ENCODE measurements at places on chromosomes 5 and 9.

- no peaks in the 10 kb centered on the region for H3K27me3 ChIP-seq
- H3K27ac ChIP-seq: no peak overlapping the region
- H3K4me1 ChIP-seq: peaks cover 14% of the 10 kb centered on the region
Measured at GRCh38 chr5:138359621-138360020, 7.1 kb downstream of the KDM3B start.

DNA sequence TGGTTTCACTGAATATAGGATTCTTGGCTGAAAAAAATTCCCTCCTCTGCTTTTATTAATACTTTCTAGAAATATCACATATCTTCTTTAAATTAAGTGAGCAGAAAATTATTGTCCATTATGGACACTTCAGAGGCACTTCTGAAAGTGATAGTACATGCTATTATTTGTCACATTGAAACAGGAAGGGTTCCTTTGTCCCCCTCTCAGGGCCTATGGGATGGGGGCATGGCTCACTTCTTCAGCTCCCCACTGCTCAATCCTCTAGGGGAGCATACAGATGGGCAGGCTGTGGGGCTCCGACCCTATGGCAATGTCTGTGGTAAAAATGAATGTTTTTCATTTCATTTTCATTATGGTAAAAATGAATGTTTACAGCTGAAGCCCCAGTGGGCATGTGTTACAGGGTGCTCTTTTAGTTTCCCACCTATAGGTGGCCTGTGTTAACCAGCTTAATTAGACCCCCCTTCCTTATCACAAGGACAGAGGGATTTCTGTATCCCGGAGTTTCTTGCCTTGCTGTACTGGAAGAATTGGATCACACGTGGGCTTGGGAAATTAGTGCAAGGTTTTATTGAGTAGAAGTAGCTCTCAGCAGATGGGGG is 1225.2 kb downstream of the PTPRD start:
- H3K4me3 ChIP-seq: no peak overlapping the region
- DNase-seq: no peak
- no peaks in the 10 kb centered on the region for H3K36me3 ChIP-seq
- no peaks in the 10 kb centered on the region for H3K27me3 ChIP-seq

- H3K27ac ChIP-seq: no peak overlapping the region
- no peaks in the 10 kb centered on the region for H3K36me3 ChIP-seq
- H3K27me3 ChIP-seq: 0 out of 2 replicates have a peak, but pooled peaks cover 3% of the 10 kb centered on the region
- no peak for DNase-seq
- no peaks in the 10 kb centered on the region for H3K4me1 ChIP-seq
Measured at GRCh38 chr9:70586476-70586875, 172.0 kb upstream of the KLF9 start.

GRCh38 chr9:3058409-3058808 is 214.5 kb upstream of the PUM3 start:
- no peak overlapping the region for H3K4me3 ChIP-seq
- H3K27ac ChIP-seq: no peak overlapping the region
- H3K36me3 ChIP-seq: no peaks in the 10 kb centered on the region
- DNase-seq: no peak
- no peaks in the 10 kb centered on the region for H3K4me1 ChIP-seq

DNA sequence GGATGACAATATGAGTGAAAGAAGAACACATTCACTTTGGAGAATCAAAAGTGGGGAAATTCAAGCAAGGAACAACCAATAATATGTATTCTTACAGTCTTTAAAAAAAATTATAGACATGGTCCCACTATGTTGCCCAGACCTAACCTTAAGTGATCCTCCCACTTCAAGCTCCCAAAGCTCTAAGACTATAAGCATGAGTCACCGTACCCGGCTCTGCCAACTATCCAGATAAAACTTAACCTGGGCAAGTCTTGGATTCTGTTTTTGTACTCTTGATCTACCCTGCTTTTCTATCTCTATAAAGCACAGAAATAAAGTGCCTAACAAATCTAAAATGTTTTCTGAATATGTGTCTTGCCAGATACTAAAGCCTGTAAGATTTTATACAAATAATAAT is 30.9 kb downstream of the CEMIP2 start:
- DNase-seq: no peak
- H3K4me1 ChIP-seq: no peaks in the 10 kb centered on the region
- H3K27ac ChIP-seq: no peak overlapping the region
- no peaks in the 10 kb centered on the region for H3K36me3 ChIP-seq
- H3K27me3 ChIP-seq: no peaks in the 10 kb centered on the region

DNA sequence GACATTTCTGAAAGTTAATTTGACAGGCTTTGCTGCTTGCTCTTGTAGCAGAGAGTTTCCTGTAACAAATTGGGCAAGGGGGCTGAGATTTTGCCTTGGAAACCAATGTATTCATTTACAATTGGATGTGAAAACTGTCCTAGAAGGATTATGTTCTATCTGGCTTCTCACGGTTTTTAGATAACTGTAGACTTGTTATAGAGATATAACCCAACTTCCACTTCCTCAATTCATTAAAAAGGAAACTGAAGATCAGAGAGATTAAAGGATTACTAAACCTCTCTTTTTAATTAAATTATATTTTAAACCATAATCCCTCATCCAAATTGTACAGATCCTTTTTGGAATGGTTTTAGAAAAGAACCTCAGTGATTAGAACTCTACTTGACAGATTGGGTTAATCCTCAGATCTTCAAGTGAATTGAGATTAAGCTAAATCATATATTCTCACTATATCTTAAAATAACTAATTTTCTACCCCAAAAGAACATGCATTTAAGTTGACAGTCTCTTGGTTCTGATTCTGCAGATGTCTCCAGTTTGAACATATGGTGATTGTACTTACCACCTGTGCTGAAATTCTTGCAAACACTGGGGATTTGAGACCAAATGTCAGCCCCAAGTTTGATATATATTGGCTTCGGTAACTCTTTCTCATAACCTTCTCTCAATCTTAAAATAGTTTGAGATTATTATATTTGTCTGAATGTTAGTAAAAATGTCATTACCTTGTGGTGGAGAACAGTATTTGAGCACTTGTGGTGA is 130.1 kb upstream of the C9orf72 start:
- H3K4me3 ChIP-seq: no peak overlapping the region
- DNase-seq: no peak
- H3K27ac ChIP-seq: no peak overlapping the region
- H3K27me3 ChIP-seq: no peaks in the 10 kb centered on the region

GRCh38 chr5:121979691-121980090 is 17.9 kb downstream of the SRFBP1 start:
- no peak for DNase-seq
- H3K27ac ChIP-seq: no peak overlapping the region
- no peak overlapping the region for H3K4me3 ChIP-seq
- H3K27me3 ChIP-seq: no peaks in the 10 kb centered on the region
- peaks cover 11% of the 10 kb centered on the region for H3K4me1 ChIP-seq

- H3K27ac ChIP-seq: no peak overlapping the region
- no peaks in the 10 kb centered on the region for H3K27me3 ChIP-seq
- 0 out of 2 replicates have a peak, but pooled peaks cover 16% of the 10 kb centered on the region for H3K36me3 ChIP-seq
- DNase-seq: no peak
Measured at GRCh38 chr9:79663300-79663699, 91.5 kb downstream of the TLE4 start.

DNA sequence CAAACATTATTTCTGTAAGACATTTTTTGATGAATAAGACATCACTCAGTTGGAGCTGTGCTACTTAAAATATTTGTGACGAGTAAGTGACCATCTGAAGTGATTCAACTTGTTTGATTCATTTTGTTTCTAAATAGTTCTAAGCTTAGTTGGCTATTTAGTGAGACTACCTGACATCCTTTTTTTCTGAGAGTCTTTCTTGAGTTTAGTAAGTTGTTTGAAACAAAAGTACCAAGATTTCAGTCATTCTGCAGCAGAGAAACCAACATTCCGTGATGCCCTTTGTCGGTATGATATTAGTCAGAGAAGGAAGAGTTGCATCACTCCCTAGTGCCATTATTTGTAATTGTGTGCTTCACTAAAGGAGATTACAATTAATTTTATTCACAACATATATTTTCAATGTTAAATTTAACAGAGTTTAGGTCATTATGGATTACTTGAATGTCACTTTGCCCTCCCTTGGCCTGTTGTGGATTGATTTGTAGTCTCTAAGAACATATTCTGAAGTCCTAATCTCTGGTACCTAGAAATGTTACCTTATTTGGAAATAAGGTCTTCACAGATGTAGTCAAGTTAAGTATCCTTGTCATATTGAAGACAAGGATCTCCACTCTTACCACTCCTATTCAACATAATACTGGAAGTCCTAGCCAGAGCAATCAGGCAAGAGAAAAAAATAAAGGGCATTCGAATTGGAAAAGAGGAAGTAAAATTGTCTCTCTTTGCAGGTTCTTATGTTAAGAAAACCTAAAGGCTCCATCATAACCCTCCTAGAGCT is 212.2 kb downstream of the PCSK1 start:
- no peaks in the 10 kb centered on the region for H3K4me1 ChIP-seq
- H3K27me3 ChIP-seq: no peaks in the 10 kb centered on the region
- no peak overlapping the region for H3K27ac ChIP-seq
- DNase-seq: no peak

- H3K27ac ChIP-seq: no peak overlapping the region
- no peaks in the 10 kb centered on the region for H3K27me3 ChIP-seq
- peaks cover 3% of the 10 kb centered on the region for H3K4me1 ChIP-seq
- DNase-seq: no peak
- no peak overlapping the region for H3K4me3 ChIP-seq
- H3K36me3 ChIP-seq: no peaks in the 10 kb centered on the region
Measured at GRCh38 chr5:157469073-157469472, 9.1 kb downstream of the NIPAL4 start.

DNA sequence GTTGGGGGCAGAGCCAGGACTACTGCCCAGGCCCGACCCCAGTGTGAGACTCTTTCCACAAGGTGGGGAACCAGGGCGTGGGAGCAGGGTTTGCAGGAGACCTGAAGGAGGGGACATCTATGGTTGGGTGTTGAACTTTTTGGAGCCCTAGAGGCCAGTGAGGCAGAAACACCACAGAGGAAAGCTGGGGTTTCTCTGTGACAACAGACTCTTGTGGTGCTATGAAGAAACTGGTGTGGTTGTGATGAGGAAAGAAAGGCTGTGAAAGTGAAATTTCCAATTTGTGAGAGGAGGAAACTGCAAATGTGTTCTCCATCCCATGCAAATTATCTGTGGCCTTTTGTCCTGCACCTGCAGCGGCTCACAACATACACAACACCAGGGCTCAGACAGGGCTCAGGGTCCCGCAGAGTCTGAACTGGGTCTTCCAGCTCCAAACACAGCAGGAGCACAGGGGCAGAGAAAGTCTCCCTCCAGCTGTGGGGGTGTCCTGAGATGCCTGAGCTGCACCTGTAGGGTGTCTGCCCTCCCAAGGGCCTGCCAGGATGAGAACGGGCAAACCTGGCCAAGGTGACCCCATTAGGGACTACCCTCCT is 51.4 kb upstream of the GRHPR start:
- H3K36me3 ChIP-seq: no peaks in the 10 kb centered on the region
- H3K27me3 ChIP-seq: no peaks in the 10 kb centered on the region
- DNase-seq: peak; percentile 93
- H3K4me3 ChIP-seq: peak overlapping the region; percentile 60

DNA sequence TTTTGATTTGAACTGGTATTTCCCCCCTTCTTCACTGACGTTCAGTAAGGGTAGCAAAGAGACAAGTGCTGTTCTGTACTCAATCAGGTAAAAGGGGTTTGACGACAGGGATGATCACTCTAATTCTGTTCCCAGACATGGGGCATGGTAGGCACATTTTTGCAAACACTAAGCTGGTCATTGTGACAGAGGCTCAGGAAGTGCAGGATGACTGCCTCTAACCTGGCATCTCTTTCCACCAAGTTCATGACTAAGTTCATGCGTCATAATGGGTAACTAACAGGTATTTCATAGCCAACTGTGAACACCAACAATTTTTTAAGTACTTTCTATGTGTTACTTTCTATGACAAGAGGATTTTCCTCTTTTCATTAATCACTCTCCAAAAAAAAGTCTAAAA is 166.5 kb downstream of the MAPKAP1 start:
- DNase-seq: no peak
- no peak overlapping the region for H3K4me3 ChIP-seq
- H3K27me3 ChIP-seq: no peaks in the 10 kb centered on the region

DNA sequence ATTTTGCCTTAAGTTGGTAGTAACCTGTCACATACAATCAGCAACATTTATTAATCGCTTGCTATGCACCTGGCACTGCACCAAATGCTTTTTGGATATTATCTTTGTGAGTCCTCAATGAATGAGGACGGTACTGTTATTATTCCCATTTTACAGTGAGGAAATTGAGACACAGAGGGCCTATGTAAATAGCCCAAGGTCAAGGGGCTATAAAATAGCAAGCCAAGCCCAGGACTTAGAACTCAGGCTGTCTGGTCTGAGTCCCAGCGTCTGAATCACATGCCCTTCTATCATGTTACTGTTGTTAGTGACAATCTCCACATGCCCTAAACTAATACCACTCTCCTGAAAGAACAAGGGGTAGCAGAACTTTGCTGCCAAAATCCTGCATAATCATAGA is 60.0 kb downstream of the ERAP1 start:
- no peak overlapping the region for H3K4me3 ChIP-seq
- no peak overlapping the region for H3K27ac ChIP-seq
- no peak for DNase-seq
- peaks cover 3% of the 10 kb centered on the region for H3K36me3 ChIP-seq
- no peaks in the 10 kb centered on the region for H3K27me3 ChIP-seq

GRCh38 chr5:151153300-151153699 is 4.3 kb downstream of the ANXA6 start:
- peaks cover 3% of the 10 kb centered on the region for H3K36me3 ChIP-seq
- no peaks in the 10 kb centered on the region for H3K27me3 ChIP-seq
- peak; percentile 66 for DNase-seq
- peak overlapping the region; percentile 33 for H3K4me3 ChIP-seq

All from Karpas-422 (cell line).